ENCODE measurements at places on chromosomes 4 and X.
A peak's percentile ranks its signal among the peaks of the same experiment; 100 is the strongest.

GRCh38 chr4:154610582-154610981 is 1.9 kb downstream of the FGG start:
- DNase-seq = no peak

- DNase-seq = no peak
These were observed 60.1 kb downstream of the LRP2BP start for GRCh38 chr4:185335579-185335978.

DNA sequence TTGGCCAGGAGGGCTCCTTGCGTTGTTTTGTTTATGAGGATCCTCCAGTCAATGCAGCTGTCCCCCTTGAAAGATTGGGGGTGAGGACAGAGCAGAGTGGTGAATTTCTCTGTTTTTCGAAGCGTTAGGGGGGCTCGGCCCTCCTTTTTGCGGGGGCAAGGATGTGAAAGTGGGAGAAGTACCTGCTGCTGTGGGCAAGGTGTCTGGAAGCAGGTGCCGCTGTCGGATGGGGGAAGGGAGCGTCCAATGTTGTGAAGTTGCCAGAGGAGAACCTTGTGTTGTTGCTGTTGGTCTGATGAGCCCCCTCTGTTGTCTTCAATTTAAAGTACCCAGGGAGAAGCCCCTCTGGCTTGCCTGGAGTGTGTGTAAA is 613 bp downstream of the GLRB start:
- DNase-seq = no peak

GRCh38 chr4:123748806-123749205 is 352.2 kb downstream of the SPRY1 start:
- DNase-seq = no peak

DNA sequence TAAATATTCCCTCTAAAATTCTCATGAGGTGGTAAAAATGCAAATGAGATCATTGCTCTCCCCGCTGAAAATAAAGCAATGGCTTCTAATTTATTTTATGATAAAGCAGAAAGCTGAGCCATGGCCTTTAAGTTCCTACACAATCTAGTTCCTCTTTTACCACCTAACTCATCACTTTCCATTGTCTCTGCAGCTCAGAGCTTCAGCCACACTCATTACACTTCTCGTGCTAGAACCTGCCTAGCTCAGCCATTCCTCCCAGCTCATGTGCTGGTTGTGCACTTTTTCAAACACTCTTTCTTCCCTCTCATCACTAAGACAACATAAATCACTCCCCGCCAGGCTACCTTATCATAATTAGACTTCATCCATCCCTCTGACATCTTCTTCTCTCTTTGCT is 1112.1 kb upstream of the PRKX start:
- DNase-seq = no peak

- no peak for DNase-seq
These were observed 56.9 kb upstream of the CXCL8 start for GRCh38 chr4:73683456-73683855.

DNA sequence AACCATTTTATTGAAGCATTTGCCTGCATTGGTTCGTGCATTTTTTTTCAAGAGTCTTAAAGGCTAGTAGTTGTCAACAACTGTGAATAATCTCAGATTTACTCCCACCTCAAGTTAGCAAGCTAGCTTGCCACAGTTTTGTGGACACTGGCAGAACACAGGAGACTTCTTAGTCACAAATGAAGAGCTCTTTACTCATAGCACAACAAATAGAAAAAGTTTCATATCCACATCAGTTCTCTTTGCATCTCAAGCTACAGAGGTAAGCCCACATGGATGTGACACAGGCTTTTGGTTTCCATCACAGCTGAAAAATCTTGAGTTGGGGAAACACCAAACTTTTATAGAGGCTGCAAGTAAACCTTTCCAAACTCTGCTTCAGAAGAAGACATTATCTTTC is 2315.7 kb upstream of the TENM3 start:
- DNase-seq = no peak

DNA sequence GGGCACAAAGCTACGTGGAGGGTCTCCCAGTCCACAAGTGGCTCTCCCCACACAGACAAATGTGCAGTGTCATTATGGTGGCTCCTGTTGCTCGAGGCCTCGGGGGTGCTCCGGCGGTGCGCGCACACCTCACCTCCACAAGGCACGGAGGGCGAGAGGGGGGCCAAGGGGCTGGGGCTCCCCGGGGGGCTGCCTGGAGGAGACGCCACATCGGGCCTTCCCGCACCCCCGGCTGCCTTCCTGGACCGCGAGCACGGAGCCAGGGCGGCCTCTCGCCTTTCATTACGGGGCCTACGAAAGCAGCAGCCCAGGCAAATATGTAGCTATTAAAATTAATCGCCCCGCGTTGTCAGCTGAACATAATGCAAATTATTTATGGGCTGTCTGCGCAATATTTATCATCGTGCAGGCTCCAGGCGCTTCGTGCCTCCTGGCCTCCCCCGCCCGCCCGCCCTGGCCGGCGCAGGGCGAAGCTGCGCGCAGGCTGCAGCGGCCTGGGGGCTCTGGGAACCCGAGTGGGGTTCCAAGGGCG is 70.8 kb upstream of the BCOR start:
- DNase-seq = no peak

DNA sequence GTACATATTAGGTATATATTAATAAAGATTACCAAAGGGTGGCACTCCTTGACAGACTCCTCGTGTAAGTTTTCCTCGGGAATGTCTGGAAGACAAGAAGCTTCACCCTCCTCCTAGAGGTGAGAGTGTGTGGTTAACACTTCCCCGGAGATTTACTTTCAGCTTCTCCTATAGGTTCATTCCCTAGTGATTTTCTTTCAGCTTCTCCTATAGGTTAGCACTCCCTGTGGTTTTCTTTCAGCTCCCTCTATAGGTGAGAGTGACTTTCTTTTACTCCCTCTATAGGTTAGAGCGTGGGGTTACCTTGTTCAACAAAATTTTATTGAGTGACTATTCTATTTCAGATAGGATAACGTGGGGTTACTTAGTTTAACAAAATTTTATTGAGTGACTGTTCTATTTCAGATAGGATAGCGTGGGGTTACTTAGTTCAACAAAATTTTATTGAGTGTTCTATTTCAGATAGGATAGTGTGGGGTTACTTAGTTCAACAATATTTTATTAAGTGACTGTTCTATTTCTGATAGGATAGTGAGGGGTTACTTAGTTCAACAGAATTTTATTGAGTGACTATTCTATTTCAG is 106.0 kb upstream of the PLAC1 start:
- no peak for DNase-seq

DNA sequence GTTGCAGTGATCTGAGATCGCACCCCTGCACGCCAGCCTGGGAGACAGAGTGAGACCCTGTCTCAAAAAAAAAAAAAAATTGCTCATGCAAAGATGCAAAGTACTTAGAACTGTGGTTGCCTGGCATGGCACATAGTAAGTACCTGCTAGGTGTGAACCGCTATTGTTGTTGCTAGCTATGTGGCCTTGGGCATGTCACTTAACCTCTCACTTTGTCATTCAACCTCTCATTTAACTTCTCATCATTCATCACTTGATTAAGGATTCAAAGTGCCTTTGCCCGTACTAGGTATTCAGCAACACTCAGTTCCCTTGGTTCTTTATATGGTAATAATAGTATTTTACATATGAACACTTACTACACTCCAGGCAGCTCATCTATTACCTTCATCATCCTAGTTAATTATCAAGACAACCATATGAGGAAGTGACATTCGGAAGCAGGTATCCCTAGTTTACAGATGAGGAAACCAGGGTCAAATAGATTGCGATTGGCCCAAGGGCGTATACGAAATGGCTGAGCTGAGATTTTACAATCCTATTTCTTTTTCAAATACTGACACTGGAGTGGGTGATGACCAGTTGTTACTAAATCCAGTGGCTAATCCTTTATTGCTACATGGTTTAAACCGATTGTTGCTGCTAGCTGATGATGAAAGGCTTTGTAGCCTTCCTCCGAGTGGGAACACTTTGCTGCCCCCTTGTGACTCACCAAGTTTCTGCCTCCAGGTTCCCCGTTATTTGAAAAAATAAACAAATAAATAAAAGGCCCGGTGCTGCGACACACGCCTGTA is 28.8 kb upstream of the SOWAHD start:
- no peak for DNase-seq

DNA sequence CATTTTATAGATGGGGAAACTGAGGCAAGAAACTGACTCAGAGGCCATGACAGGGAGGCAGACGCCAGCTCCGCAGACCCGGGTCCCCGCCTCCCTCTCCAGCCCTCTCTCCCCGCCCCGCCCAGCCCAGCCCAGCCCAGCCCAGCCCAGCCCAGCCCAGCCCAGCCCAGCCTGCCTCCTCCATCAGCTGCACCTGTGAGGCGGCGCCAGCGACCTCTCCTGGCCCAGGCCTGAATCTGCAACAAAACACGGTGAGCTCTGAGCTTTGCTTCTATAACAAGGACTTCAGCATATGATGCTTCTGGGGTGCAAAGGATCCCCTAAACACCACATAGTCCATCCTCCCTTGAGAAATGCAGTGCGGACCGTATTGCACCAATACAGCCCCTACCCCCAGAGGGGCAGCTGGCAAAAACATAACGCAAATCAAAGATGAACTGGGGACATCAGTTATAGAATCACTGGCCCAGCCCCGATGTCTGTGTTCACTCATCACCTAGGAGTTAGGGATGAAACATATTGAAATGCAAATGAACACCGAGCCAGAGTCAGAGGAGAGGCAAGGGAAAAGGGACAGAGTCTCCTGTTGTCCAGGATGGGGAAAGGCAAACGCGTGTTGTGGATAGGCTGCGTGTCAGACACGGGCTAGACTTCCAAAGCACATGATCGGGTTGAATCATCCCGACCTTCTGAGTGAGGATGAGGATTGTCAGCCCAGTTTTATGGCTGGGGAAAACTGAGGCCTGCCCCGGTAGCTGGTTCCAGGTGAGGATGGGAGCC is 216.1 kb upstream of the PSAPL1 start:
- no peak for DNase-seq

- no peak for DNase-seq
These were observed 247.4 kb upstream of the CTSO start for GRCh38 chr4:156201050-156201449.

DNA sequence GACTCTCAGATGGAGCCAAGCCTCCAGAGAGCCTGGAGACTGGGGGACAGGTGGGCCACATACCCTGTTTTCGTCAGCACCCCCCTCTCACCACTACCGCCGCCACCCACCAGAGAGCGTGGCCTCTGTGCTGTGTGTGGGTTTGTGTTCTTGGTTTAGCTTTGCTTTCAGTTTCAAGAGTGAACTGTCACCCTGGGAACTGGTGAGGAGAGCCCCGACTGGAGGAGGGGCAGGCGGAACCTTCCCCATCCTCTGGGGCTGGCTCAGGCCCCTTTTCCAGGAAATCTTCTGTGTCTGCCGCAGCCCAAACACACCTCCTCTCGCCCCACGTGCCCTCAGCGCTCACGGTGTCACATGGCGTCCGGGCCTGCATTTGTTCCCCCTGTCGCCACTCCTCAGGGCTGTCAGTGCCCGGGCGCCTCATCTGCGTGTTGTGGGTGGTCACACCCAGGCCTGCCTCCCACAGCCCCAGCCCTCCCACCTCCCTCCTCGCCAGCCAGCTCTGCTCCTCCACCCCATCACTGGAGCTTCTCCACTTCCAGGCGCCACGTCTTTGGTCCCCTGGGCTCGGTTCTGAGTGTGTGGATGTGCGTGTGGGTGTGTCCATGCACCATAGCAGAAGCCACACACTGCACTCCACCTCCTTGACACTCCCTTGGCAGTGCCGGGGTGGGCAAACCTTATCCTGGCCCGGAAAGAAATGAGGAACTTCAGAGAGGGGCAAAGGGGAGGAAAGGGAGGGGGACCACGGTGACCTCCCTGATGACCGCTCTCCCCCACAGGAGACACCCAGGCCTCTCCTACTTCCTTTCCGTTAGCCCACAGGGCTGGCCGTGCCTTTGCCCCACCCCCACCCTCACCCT is 27.8 kb downstream of the ELF4 start:
- no peak for DNase-seq

DNA sequence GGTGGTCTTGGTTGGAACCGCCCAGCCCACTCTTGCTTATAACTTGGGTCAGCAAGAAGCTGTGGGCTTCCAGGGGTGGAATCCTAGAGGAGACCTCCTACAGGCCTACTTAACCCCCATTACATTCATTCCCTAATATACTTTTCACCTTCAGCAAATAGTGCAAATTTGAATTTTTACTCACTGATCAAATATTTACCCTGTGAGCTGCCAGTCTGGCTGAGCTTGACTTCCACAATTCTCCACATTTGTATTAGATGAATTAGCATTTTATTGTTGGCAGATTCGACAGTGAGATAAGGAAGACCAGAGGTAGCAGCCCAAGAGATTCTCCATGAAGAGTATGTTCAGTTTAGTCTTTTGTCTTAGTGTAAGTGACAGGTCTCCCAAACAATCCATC is 199.6 kb downstream of the BCOR start:
- DNase-seq = no peak

DNA sequence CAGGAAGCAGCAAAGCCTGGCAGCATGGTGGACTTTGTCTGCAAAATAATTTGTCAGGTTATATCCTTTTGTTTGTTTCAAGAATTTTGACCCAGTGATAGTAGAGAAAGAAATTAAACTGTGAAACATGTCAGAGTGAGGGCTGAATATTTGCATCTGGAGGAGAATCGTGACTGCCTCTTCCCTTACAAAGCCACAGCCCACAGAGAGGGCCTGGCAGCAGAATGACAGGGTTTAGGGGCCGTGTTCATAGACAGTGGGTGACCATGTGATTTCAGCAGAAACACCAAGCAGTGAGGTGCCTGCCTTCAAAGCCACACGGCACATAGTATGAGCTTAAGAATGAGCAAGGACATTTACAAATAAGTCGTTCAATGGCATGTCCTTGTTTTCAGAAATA is 24.4 kb upstream of the PLAC8 start:
- no peak for DNase-seq

DNA sequence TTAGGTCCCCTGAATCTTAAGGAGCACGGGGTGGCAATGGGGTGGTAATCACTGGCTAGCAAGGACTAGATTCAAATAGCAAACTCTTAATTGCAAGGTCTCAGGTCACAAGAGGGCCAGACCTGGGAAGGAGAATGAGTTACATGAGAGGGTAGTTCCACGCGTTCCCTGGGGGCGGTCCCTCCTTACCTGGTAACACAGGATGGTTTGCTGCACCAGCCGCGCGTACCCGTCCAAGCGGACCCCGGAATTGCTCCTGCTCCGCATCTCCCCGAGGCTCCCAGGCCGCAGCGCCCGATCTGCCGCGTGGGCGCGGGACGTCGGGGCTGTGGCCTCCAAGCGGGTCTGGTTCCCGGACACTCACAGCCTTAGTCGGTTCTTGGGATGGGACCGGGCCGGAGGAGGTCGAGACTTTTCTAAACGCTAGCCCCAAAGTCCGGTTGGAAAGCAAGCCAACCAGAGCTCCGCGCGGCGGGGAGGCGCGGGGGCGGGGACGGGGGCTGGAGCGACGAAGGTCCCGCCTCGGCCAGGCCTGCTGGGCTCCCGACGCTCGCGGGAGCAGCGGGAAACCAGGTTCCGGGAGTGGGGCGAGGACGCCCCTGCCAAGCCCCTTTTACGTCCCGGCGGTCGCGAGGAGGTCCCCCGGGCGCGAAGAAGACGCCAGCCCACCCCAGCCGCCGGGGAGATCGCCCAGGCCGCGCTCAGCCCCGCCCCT is at the start of gene PHKA2:
PHKA2 (minus strand) TSS at position 449 of the 715 bp plus-strand sequence; CDS start at position 267, 182 bp downstream.
- DNase-seq = peak; percentile 79

GRCh38 chrX:68498044-68498507 is 775 bp upstream of the YIPF6 start:
- DNase-seq = no peak

- DNase-seq = no peak
These were observed 46.3 kb upstream of the AFAP1 start for GRCh38 chr4:7985891-7986441.
